ENCODE measurements at places on chromosomes 12 and 14.

DNA sequence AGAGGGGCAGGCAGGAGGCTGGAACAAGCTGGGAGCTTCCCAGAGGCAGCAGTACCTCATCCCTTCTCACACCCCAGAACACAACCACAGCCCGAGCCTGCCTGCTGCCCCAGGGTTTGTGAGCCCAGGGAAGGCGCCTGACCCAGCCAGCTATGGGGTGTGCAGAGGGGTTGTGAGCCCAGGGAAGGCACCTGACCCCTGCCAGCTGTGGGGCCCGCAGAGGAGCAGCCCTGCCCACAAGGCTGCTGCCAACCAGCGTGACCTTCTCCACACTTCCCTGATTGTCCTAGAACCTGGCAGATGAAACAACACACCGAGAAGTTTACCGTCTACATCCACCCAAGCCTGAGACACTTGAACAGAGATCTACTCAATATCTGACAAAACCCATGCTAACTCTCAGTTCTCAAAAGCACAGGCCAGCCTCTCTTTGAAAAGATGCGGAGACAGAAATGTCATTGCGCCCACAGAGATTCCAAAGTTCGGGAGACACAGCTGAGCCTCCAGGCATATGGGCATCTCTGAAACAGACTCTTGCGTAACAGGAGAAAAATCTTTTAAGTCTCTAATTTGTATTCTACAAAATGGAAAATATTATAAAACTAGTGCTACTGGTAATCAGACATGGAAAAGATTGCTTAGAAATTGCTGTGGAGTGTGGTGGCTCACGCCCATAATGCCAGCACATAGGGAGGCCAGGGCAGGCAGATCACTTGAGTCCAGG, 47.3 kb downstream of the SFSWAP start:
- DNase-seq: no peak

GRCh38 chr12:12503384-12504078, 59.1 kb downstream of the DUSP16 start:
- no peak for DNase-seq

DNA sequence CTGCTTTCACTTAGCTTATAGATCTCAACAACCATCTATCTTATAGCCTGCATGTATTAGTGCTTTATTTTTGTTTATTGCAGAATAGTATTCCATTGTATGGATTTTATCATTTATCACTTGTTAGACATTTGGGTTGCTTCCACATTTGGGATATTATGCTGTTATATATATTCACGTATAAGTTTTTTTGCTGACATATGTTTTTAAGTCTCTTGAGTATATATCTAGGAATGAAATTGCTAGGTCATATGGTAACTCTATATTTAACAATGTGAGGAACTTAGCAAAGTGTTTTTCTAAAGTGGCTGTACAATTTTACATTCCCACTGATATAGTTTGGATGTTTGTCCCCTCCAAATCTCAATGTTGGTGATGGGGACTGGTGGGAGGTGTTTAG, 208.1 kb downstream of the CPNE8 start:
- no peak for DNase-seq

GRCh38 chr12:89047856-89048418, 304.4 kb downstream of the DUSP6 start:
- DNase-seq: no peak

GRCh38 chr12:107547389-107547788, 138.2 kb upstream of the PWP1 start:
- DNase-seq: no peak

DNA sequence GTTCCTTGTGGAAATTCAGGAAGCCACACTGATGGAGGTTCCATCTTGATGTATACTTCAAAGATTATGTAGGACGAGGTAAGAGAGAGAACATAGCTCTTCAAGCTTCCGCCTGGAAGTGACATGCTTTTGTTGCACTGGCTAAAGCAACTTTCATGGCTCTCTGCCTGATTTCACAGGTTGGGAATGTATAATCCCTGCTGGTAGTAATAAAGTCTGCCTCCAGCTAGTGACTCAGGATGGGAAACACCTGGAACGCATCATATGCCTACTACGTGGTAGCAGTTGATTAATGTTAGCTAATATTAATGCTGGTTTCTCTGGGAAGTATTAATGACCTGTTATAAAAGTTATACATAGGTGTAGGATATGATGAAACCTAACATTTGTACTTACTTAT, 71.1 kb downstream of the PELI2 start:
- DNase-seq: no peak

DNA sequence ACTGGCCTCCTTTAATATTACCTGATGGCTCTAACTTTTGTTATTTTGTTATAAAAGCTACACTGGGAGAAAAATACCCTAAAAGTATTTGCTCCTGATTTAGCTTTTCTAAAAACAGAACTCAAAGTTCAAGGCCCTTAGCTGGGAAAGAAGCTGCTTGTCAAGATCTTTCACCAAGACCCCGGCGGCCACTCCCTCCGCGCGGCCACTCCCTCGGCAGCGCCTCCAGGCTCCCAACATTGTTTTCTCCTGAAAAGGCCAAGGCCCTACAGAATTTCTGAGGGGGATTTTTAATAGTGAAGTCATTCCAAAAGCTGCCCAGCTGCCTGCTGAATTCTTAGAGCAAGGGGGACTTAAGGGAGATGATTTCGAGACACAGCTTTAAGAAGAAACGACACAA, 96.4 kb downstream of the NTN4 start:
- no peak for DNase-seq

- no peak for DNase-seq
Measured at GRCh38 chr14:68131907-68132306, 312.3 kb downstream of the RAD51B start.

DNA sequence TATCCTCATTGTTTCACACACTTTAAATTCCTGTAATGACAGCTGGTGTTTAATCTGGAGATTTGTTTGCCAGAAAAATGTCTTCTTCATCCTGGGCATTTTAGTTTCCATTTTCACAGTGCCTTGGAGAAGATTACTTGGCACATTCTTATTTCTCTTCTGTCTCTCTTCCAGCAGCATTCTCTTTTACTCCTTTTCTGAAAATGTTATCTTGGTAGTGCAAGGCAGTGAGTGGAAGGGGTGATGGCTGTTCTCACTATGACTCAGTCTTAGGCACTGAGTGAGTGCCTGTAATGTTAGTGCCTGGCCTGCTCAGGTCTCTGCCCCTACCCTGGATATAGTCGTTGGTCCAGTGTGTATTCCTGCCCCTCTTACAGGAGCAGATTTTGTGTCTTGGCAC, 13.1 kb downstream of the CLECL1 start:
- no peak for DNase-seq

GRCh38 chr12:88235183-88235833, 93.2 kb downstream of the TMTC3 start:
- DNase-seq: no peak

DNA sequence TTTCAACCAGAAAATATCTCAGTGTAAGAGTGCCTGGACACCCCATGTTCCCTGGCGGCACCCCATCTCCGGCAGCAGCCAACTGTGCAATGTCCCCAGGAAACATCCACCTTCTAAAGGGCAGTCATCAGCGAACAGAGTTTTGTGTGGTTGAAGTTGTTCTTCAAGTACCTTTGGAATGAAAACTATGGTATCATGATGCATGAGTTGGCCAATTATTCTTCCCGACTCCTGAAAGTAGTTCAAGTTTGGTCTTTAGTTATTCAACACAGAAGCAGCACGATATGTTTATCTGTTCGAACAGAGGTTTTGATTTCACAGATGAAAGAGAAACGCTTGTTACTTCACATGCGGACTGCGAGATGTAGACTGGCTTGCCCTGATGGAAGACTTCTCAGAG, 21.1 kb upstream of the TTC7B start:
- DNase-seq: no peak

- DNase-seq: no peak
Measured at GRCh38 chr14:43132441-43132840, 1374.6 kb downstream of the FSCB start.

GRCh38 chr12:94031763-94032162, 116.6 kb upstream of the PLXNC1 start:
- DNase-seq: no peak

DNA sequence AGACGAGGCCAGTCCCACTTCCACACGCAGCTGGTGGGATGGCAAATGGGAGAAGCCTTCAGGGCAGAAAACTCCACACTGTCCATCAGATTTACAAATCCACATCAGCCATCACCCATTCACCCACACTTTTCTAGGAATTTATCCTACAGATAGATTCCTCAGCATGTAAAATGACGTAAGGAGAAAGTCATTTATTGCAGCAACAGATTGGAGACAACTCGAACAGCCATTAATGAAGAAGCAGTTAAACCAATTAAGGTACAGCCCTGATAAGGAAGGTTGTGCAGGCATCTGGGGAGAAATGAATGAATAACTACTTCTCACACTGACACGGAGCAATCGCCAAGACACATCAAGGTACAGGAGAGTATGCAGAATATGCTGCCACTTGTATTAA, 26.2 kb downstream of the PRKAB1 start:
- DNase-seq: no peak

DNA sequence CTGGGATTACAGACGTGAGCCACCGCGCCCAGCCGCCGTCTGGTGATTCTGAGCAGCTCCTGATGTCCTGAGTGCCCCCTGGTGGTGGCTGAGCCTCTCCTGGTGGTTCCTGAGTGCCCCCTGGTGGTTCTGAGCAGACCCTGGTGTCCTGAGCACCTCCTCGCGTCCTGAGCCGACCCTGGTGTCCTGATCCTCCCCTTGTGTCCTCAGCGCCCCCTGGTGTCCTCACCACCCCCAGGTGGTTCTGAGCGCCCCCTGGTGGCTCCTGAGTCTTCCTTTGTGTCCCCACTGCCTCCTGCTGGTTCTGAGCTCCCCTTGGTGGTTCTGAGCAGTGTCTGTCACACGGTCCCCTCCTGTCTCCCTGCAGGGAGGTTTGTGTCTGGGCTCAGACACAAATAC, 1304.9 kb downstream of the TMEM121 start:
- DNase-seq: no peak

GRCh38 chr12:93733358-93733757, 56.2 kb downstream of the CRADD start:
- no peak for DNase-seq

- no peak for DNase-seq
Measured at GRCh38 chr14:60532442-60532841, 23.5 kb downstream of the SIX6 start.

DNA sequence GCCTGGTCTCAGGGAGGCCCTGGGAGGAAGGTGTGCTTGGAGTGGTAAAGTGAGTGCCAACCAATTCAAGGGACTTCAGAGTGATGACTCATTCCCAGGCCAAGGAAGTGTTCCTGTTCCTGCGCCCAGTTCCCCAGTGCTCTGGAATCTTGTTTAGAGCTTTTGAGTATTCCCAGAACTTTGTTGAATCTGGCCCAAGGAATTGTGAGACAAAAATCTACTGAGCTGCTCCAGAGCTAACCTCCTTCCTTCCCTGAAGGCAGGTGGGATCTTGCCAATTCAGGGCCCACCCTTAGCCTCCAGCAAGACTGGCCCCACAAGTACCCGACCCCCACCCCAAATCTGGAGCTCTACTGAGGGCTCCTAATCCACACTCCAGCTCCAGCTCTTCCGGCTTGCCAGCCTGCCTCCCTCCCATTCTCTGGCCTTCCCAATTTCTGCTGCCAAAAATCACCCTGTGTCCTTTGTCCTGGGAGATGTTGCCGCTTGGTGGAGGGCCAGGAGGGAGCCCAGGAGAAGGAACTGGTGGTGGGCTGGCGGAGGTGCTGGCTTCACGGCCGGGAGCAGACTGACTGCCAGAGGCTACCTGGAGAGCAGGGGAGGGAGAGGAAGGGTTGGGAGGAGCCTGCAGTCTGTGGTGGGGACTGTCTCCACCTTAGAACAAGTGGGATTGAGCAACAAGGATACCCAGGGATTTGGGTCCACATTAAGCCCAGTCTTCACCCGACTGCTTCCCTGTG, 2.0 kb upstream of the ATN1 start:
- DNase-seq: peak; percentile 79
